ENCODE measurements at places on chromosomes 12 and 14. TPM values are rescaled to one million over a fixed set of nuclear protein-coding genes. Genes with fewer than 3 reads are reported as not detected.

Gene KRT79
- total RNA-seq = not detected

Gene MFAP5
- total RNA-seq = 0.72 TPM

Gene KCNK13
- total RNA-seq = 0.18 TPM

Gene CLEC14A
- 16.8 TPM for total RNA-seq

Gene P2RX7
- total RNA-seq = 10.8 TPM

All from ovary (tissue), 10 donors.